Stimulated activated CD4-positive, alpha-beta T cell treated with anti-CD3 and anti-CD28 coated beads, Interleukin-1b, Interleukin-23, amount 100 ng/mL, for 24 hours (primary cell): ENCODE measurements at places on chromosomes 5 and 9.

DNA sequence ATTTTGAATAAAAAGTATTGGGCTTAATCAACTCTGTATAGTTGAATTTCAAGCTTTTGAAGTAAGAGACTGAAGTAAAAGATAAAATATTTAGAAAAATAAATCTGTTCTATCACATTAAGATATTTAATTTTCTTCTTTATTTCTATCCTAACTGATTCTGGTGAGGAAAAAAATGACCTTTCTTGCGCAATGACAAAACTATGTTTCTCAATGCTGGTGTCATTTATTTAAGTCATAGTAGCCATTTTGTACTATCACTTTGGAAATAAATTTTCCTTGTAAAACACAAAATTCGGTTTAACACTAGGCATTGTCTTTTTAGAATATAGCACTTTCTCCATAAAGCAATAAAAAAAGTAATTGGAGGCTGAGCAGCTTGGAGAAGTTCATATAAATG lies 728.0 kb downstream of the CDH9 start:
- no peak for DNase-seq

DNA sequence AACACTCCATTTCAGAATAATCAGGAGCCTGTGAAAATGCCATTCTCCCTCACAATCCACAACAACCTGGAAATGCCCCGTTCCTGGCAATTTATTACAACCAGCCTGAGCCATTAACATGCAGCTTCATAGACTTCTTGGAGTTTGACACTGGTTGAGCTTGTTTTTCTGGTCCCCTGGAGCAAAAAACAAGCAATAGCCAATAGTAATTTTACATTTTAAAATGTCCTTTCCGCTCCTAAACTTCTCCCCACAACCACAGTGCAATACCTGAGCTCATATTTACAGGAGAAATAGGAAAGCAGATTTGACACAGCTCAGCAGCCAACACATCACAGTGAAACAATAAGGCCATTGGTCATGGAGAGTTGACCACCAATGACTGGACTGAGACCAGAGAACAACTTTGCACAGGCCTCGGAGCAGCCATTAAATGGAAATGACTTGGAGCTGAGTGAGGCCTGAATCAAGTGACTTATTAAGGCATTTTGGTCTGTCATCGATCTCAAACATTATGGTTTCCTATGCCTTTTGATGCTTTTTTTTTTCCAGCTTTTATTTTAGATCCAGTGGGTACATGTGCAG lies 73.0 kb downstream of the ENC1 start:
- DNase-seq, result no peak

- DNase-seq, result no peak
Measured at GRCh38 chr5:149046196-149046829, 16.5 kb downstream of the SH3TC2 start.

DNA sequence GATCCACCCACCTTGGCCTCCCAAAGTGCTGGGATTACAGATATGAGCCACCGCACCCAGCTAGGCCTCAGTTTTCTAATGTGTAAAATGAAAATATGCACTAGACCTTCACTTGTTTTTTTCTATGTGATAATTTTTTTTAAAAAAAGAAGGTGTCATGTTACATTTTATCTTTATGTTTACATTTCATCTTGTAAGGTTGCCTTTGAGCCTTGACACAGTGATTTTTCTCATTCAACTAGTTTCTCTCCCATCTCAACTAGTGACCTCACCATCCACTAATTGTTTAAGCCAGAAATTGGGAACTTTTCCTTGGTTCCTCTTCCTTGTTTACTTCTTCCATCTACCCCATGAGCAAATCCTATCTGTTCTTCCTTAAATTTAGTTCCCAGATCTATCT lies 21.5 kb downstream of the TMC1 start:
- DNase-seq, result no peak

DNA sequence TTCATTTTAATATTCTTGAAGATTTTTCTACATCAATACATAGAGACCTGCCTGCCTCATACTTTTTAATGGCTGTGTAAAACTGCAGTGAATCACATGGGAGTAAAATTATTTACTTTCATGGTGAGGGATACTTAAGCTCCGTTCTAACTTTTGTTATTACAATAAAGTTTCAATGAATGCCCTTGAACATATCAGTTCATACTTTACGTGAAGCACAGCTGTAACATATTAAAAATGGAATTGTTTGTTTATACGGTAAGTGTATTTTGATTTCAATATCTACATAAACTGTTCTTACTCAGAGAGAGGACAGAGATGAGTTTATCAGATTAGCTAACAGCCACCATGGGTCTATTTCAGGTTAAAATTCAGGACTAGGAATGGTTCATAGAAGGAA lies 155.1 kb downstream of the NR3C1 start:
- DNase-seq, result no peak

GRCh38 chr9:98477884-98478283 lies 222.4 kb upstream of the TBC1D2 start:
- DNase-seq, result no peak

- DNase-seq, result no peak
Measured at GRCh38 chr9:113851873-113852272, 24.2 kb upstream of the ZNF618 start.

GRCh38 chr5:171606414-171607024 lies 179.1 kb upstream of the SMIM23 start:
- DNase-seq, result no peak

DNA sequence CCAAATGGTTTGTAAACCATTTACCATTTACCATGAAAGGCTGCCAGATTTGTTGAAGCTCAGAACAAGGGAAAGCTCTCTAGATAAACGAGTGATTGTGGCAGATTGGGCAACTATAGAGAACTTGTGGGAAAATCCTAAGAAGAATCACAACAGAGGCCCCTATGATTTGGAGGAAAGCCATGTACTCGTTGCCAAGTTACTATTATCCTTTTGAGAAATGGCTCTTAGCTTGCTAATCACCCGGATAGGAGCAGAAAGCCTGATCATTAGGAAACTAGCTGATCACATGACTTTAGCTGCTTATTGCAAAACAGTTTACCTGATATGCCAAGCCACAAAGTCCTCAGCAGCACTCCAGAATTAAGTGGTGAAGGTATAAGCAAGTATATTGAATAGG lies 23.5 kb upstream of the ATG10 start:
- DNase-seq, result no peak

DNA sequence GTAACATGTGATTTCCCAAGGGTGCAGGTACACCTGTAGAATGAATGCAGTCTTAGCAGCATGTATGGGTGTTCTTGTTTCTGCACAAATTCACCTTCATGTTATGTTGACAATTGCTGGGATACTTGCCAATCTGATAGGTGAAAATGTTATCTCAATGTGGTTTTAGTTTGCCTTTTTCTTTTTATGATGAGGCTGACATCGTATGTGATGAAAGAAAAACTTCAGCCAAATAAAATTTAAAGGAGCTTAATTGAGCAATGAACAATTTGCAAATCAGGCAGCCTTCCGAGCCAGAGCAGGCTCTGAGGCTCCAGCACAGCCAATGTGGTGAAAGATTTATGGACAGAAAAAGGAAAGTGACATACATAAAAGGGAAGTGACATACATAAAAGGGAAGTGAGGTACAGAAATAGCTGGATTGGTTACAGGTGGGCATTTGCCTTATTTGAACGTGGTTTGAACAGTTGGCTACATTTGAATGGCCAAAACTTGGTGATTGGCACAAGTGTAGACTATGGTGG lies 10.5 kb downstream of the TAL2 start:
- DNase-seq, result no peak

- DNase-seq, result no peak
Measured at GRCh38 chr5:6003040-6003825, 375.1 kb downstream of the MED10 start.

DNA sequence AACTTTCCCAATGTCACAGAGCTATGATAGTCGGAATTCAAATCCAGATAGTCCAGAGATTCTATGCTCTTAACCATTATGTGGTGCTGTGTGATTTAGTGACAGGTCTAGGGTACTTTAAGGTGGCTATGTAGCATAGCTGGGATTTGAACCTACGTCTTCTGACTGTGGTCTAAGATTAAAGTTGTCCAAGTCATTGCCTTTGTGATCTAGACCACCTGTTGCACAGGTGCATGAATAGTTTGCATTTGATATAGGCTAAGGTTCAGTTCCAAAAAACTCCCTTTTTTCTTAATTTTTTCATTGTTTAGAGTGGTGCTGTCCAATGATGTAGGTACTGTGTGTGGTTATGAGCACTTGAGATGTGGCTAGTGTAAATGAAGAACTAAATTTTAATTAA lies 2.5 kb downstream of the PAIP2 start:
- no peak for DNase-seq

GRCh38 chr9:121261107-121261460 lies 6.9 kb upstream of the GSN start:
- no peak for DNase-seq

DNA sequence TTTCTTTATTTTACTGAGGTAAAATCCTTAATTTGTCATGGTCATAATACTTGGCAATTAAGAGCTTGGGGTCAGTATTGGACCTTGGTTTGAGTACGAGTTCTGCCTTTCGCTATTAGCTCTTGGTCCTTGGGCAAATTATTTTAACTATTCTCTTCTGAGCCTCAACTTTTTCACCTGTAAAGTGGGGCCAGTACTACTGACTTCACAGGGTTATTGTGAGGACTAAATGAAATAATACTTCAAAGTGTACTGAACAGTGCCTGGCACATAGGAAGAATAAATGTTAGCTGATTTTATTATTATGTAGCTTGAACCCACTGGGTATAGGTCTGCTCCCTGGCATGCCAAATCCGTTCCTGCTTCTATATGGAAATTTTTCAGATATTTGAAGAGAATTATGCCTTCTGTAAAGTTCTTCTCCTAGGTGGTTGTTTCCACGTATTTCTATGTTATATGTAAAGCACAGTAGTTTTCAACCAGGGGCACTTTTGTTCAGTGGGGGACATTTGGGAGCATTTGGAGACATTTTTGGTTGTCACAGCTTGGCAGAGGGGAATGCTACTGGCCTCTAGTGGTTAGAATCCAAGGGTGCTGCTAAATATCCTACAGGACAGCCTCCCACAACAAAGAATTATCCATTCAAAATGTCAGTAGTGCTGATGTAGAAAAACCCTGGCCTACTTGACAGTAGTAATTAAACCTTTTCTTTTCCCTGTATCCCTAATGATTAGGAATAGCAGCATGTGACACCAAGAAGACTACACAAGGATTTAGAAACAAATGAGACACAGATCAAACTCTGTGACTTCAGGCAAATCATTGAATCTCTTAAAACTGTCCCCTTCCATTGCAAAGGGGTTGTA lies 4.5 kb downstream of the RCL1 start:
- DNase-seq, result no peak

GRCh38 chr9:16329671-16330113 lies 540.8 kb downstream of the BNC2 start:
- no peak for DNase-seq

GRCh38 chr5:139402561-139403158 lies 1.2 kb downstream of the SPATA24 start:
- no peak for DNase-seq

GRCh38 chr5:91206103-91206502 lies 177.0 kb downstream of the ARRDC3 start:
- no peak for DNase-seq

DNA sequence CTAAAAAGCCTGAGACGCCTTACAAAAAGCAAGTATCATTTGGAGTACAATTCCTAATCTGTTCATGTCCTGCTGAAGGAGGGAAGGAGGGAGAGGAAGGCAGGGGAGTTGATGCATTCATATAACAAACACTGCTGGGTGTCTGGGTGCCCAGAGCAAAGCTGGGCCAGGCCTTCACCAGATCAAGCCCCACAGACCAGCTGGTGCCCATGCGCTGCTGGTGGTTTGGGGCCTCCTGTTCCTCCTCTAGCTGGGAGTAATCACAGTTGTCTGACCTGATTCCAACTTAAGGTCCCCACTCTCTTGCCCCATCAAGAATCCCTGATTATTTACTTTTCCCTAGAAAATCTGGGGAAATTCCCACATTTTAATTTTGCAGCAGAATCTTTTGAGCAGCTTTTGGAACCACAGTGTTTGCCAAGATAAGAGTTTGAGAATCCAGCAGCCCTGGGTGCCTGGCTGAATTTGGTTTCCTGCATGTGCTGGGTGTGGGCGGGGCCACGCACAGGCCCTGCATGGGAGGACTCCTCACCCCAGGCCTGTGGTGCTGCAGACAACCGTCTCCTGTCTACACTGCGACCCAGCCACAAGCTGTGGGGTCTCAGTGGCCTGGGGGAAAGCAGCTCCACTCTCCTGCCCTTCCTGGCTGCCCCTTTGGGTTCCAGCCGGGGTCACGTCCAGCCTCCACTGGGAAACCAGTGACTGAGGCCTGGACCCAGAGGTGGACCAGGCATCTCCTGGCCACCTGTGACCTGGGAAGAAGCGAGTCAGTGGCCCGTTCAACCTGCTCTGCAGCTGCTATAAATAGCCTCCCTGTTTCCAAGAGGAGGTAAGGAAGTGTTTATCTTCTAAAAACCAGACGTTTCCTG lies 47.5 kb downstream of the NEURL1B start:
- DNase-seq, result no peak

- no peak for DNase-seq
Measured at GRCh38 chr5:119377066-119377465, 21.2 kb downstream of the TNFAIP8 start.

- DNase-seq, result no peak
Measured at GRCh38 chr9:4630836-4631235, 31.3 kb upstream of the PLPP6 start.
